Activated CD4-positive, CD25-positive, alpha-beta regulatory T cell treated with anti-CD3 and anti-CD28 coated beads, Interleukin-2, amount 50 U/mL, for 16 hours (primary cell): ENCODE measurements at places on chromosomes 3 and 15.

- DNase-seq, result no peak
Measured at GRCh38 chr15:49196856-49197255, 26.8 kb downstream of the GALK2 start.

- no peak for DNase-seq
Measured at GRCh38 chr15:90552162-90552928, 22.6 kb downstream of the CRTC3 start.

DNA sequence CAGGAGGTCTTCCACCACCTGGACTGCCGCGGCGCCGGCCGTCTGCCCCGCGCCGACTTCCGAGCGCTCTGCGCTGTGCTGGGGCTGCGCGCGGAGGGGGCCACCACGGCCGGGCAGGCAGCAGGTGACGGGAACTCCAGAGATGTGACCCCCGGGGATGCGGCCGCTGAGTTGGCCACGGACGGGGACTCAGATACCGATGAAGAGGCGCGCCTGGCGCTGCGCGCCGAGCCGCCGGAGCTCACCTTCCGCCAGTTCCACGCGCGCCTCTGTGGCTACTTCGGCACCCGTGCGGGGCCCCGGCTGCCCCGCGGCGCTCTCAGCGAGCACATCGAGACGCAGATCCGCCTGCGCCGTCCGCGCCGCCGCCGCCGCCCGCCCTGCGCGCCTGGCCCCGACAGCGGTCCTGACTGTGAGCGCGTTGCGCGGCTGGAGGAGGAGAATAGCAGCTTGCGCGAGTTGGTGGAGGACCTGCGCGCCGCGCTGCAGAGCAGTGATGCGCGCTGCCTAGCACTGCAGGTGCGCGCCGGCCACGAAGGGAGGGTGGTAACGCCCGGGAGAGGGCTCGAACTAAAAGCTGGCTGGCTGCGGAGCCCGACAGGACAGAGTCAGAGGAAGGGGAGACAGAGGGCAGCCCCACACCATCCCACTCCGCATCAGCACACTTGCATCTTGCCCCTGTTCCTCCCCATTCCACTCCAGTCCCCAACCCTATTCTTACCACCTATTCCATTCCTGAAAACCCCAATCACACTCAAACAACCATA, 885 bp downstream of the EFCC1 start:
- DNase-seq, result no peak

DNA sequence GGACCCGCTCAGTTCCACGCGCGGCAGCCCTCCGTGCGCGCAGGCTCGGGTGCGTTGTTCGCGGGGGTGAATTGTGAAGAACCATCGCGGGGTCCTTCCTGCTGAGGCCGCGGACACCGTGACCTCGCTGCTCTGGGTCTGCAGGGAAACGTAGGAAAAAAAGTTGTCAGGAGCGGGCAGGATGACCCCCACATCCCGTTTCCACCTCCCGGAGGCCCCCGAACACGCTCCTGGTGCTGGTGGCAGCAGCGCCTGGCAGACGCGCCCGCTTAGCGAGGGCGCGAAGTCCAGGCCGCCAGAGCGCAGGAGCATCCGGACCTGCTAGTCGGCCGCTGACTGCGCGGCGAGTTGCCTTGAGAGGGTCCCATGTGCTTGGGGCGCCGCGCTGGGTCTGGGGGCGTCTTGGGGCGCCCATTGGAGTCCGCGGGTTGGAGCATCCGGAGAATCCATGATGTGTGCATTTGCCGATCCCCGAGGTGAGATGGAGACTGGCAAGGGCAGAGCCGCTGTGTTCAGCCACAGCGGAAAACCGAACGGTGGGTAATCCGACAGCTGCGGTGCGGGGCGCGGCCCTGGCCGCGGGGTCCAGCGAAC, 520 bp downstream of the GREM1 start:
- DNase-seq, result no peak

- peak; percentile 47 for DNase-seq
Measured at GRCh38 chr3:186614597-186615483, 2.0 kb downstream of the AHSG start.

GRCh38 chr3:28575746-28576613, 227.4 kb upstream of the AZI2 start:
- no peak for DNase-seq

DNA sequence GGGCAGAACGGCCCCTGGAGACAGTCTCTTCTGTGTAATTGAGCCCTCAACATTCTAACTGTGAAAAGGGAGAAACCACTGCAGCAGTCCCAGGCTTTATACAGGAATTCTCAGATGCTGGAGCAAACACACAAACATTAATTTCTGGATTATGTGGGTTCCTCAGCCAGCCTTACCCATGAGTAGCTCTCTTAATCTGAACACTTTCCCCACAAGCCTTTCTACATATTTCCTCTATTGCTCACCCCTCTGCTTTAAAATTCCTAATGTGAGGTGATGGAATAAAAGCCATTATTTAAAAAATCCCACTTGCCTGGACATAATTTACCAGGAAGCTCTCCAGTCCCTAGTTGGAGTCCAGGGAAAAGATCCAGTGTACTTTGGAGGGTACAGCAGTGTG, 139.0 kb downstream of the CTNNB1 start:
- DNase-seq, result no peak

DNA sequence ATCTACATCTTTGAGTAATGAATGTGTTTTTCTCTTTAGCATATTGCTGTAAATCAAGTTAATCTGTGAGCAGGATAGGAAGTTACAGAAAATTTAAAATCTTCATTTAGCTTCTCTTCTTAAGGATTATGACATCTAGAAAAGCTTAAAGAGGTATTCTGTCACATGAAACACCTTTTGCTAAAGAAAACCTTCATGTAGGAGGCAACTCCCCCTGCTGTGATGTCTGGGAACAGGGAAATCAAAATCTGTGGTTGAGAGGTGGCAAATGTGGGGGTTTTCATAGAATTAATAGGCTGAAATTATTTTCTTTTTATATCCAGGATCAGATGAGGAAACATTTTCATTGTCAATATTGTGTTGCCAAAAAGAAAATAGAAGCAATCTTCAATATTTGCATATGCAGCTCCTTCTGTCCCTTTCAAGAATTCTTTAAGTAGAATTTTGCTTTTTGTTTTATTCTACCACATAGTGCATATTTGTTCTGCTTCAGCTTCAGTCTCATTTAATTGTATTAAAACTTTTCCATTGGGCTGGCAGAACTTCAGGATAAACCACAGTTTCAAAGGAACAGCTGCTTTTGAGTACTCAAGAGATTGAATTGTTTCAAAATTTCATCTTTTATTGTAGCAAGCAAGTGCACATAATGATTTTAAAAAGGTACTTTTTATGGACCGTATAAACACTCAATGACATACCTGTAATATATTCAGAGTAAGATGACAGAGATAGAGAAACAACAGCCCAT, 128.4 kb downstream of the RAP2B start:
- no peak for DNase-seq

- no peak for DNase-seq
Measured at GRCh38 chr3:19471138-19471537, 322.8 kb downstream of the KCNH8 start.

DNA sequence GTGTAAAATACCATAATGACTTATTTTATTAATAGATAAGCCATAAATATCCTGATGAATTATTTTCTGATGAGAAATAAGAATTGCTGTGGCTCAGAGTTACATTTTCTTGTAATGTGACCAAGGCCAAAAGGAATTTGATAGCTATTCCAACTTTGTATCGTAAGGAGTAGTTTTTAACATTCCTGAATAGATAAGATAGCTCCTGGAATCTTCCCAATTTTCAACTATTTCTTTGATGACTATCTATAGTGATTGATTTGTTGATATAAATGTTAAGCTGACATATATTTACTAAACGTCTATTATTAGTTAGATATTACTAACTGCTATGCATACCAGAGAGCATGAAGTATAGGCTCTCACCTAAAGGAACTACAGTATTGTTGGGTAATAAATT, 49.1 kb upstream of the SATB1 start:
- no peak for DNase-seq

DNA sequence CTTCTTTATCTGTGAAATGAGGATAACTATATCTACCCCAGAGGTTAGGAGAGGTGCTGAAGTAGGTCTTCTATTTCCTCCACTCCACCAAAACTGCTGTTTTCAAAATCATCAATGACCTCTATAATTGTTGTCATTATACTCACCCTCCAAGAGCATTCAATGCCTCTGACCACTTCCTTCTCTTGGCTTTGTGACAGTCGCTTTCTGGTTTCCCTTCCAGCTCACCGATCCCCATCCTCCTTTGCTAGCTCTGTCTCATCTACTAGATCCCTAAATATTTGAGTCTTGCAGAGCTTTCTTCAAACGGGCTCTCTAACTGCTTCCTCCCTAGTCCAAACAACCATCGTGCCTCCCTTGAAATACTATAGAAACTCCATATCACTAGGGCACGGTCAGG, 153.5 kb downstream of the RPLP1 start:
- no peak for DNase-seq

GRCh38 chr3:30970183-30970582, 75.7 kb upstream of the GADL1 start:
- DNase-seq, result no peak

DNA sequence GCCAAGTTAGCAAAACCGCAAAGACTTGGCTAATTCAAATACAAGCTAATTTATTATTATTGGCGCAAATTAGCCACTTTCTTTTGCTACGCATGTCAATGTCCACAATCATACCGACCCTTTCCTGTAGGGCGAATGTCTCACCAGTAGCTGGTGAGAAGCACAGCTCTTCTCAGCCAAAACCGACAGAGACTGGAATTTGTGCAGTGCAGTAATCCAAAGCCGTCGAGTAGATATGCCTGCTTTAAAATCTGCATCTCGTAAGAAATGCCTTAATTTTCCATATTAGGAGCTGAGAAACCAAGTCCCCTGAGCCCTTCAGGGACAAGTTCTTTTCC, 614 bp upstream of the MINDY2 start:
- no peak for DNase-seq

GRCh38 chr3:179949869-179950268, 86.9 kb downstream of the PEX5L start:
- no peak for DNase-seq

DNA sequence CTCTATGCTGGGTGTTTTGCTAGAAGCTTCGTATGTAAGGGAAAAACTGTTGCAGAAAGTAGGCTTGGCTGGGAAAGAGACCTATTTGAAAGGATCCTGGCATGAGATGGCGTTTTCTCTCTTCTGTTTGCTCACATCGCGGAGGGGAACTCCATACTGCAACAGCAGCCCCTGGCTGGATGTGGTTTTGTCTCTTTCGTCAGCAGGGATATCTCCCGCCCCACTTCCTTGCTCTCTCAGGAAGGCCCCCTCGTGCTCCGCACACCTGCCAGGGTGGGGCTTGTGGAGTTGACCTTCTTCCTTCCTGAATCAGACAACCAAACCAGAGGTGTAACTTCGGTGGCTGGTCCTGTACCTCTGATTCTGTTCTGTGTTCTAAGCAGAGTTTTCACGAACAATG, 26.4 kb upstream of the MYZAP start:
- no peak for DNase-seq

- no peak for DNase-seq
Measured at GRCh38 chr15:77821188-77821958, 188.7 kb upstream of the LINGO1 start.

DNA sequence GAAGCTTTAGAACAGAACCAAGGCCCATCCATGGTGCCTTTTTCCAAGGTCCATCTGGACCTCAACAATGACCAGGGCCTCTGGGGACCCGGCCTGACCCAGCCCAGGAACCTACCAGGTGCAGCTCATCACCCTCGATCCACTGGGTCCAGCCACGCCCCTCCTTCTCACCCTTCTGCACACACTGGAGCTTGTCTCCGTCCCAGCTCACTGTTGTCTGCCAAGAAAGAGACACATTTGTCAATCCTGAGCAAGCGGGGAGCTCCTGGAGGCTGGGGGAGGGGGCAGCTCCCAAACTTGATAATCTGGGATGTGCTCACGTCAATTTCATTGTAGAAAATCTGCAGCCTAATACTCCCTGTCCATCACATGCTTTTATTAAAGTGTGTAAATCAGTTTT, 21.2 kb downstream of the RBP1 start:
- no peak for DNase-seq

GRCh38 chr15:32704395-32704981, 13.3 kb upstream of the GREM1 start:
- DNase-seq, result no peak

- DNase-seq, result no peak
Measured at GRCh38 chr3:130789782-130790322, 43.2 kb upstream of the PIK3R4 start.

GRCh38 chr15:27869697-27870281, 229.3 kb downstream of the OCA2 start:
- DNase-seq, result no peak

DNA sequence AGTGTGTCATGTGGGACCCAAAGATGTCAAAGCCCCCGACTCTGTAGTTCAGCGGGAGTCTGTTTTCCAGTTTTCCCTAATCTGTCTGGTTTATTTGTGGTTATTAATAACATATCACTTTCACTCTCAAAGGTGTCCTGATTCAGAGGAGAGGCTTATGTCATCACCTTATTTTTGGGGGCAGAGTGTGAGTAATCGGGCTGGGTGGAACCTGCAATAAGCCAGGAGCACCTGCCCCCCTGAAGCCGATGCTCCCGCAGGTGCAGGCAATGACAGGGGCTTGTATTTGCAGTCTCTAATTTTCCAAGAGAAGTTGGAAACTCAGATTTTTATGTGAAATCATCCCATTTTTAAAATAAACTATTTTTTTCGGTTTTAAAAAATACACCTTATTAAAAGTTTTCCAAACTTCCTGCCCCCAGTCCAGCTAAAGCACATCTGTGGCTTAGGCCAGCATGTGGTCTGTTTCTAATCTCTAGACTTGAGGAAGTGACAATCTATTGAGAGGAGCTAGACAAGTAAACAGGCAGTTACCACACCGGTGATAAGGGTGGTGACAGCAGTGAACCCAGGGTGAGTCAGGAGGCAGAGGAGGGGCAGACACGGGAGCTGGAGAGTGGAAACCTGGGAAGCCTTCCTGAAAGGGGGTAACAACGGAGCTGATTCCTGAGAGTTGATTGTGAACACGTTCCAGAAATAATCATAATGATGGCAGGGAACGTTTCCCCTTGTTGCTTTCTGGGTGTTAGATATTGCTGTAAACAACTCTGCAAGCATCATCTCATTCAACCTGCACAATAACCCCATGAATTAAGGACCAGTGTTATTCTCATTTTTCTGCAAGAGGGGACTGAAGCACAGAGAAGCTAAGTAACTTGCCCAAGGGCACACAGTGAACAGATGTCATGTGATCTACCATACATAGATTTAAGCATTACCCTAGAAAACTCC, 37.2 kb downstream of the BHLHE40 start:
- DNase-seq, result no peak

DNA sequence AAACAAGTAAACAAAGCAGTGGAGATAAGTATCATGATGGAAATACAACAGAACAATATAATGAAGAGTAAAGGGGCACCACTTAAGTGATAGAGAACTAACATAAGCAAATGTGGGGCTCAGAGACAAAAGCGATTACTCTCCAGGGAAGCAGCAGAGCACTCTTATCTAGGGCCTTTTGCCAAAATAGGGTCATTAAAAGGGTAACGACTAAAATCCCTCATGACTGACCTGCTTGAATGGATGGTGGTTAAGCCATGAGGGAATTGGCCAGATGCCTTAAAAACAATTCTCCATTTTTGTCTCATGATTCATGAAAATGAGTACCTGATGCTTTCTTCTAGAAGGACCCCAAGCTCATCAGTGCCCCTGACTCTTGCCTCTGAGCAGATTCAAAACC, 3.2 kb upstream of the SLC7A14 start:
- DNase-seq, result no peak
